HFFc6 (cell line): ENCODE measurements at places on chromosomes 5 and 9. TPM values are rescaled to one million over a fixed set of nuclear protein-coding genes. Genes with fewer than 3 reads are reported as not detected.

The PLEKHG4B gene
- total RNA-seq = 0.56 to 4.2 TPM (median 0.64 TPM) in 3 replicates

The KCNV2 gene
- not detected in 3 replicates for total RNA-seq

The C9orf153 gene
- 0.12 TPM in 1 of 3 replicates, not detected in the others for total RNA-seq

The TMOD1 gene
- total RNA-seq = 0.14 to 0.69 TPM (median 0.21 TPM) in 3 replicates

The ENTPD2 gene
- total RNA-seq = 0.16 to 0.37 TPM in 2 of 3 replicates, not detected in the other

The TBCA gene
- 172 to 193 TPM (median 191 TPM) in 3 replicates for total RNA-seq

The SPACA9 gene
- 6.7 to 7.1 TPM (median 6.8 TPM) in 3 replicates for total RNA-seq

The ISOC1 gene
- 6.7 to 9.4 TPM (median 8.0 TPM) in 3 replicates for total RNA-seq

The CNTNAP3B gene
- not detected in 3 replicates for total RNA-seq

The FBXO10 gene
- 6.0 to 8.1 TPM (median 7.3 TPM) in 3 replicates for total RNA-seq

The TRIM14 gene
- total RNA-seq = 31.6 to 39.0 TPM (median 34.6 TPM) in 3 replicates

DNA sequence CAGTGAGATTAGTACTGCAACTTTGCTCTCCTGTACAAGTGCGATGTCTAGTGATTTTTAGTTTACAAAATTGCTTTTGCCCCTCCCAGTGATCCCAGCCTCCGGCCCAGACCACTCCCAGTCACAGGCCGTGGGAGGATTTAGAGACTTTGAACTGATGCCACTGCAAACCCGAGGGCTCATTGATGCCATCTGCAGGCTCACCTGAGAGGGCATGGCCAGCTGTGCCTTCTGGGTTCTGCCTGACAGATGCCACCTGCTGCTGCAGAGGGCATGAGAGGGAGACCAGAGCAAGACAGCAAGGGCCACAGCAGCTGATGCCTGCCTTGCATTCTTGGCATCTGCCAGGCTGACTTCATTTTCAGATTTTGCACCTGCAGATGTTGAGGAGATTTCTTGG, 593.8 kb downstream of the CDK5RAP2 start:
- no peak for DNase-seq

GRCh38 chr9:136339958-136340310, 12.6 kb downstream of the GPSM1 start:
- no peak for DNase-seq

DNA sequence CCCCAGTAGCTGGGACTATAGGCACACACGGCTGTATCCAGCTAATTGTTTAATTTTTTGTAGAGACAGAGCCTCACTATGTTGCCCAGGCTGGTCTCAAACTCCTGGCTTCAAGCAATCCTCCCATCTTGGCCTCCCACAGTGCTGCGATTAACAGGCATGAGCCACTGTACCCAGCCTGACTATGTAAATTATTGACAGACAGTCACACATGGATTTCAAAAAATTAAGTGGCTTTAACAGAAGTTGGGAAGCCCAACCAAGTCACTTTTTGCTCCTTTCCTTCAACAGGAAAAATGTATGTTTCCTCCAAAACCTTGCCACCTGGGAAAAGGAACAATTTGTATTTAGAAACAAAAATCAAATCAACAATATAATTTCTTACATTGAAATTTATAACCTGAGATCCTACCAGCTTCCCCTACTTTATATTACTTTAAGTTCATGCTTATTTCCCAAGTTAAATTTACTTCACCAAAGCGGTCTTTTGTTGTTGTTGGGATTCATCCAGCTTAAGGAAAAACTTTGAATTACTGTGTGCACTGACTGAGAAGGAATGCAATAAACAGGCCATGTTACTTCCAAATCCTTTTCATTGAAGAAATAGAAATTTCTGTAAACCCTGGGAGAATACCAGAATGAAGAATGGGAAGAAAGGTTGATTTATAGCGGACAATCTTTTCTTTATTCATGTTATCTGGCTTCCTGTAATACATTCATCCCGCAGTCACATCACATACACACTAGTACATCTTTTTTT, 8.6 kb downstream of the PCA3 start:
- no peak for DNase-seq

DNA sequence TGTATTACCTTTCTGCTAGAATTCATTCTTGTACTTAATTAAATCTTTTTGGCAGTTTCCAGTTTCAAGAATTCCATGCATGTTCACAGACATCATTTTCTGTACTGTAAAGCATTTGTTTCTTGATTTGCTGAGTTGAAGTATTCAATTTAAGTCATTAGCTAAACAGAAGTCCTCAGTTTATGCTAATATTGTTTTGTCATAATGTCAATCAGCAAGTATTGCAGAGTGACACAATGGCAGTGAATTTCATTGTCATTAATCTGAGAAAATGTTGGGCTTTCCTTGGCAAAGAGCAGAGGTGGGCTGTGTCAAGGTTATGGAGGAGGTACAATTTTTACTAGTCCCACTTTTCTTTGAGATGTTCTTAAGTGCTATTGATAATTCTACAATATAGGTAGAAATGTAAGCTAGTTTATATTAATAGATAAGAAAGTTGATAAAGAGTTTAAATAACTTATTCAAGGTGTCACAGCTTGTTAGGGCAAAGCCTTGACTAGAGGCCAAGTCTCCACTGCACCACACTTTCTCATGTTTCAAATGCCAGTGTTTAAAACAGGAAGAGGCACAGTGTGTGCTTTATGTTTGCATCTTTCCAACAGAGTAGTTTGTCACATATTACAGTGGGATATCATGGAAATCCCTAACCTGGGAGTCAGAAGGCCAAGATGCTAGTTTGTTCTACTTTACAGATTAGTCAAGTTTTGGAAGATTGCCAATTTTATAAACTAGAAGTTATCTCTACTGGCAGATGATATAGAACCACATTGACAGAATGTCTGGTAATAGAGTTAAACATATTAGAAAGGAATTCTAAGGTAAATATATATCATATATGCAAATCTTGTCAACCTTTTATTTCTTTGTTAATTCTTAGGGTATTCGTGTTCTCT, 56.3 kb downstream of the SLF1 start:
- no peak for DNase-seq

DNA sequence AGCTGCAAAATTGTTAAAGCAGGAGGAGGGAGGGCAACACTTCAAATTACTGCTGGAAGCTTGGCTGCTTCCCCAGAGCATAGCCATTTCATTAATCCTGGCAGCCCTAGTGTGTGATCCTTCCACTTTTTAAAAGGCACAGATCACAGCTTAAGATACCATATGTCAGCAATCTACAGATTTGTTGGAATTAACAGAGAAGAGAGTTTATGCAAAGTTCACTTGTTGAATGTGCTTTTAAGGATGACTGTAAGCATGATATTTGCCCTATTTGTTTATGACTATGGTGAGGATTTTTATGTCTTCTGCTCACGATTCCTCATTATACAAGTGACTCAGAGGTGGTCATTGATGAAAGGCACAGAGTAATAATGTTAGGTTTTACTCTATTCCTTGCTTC, 156.0 kb upstream of the CDKN2B start:
- peak; percentile 37 for DNase-seq

GRCh38 chr5:126094991-126095390, 328.2 kb upstream of the GRAMD2B start:
- no peak for DNase-seq

- DNase-seq = no peak
Observed at GRCh38 chr5:163005949-163006348, 431.4 kb upstream of the CCNG1 start.

GRCh38 chr9:89712283-89712682, 107.5 kb downstream of the GADD45G start:
- DNase-seq = no peak

- no peak for DNase-seq
Observed at GRCh38 chr5:39381376-39381775, 17.1 kb upstream of the C9 start.

DNA sequence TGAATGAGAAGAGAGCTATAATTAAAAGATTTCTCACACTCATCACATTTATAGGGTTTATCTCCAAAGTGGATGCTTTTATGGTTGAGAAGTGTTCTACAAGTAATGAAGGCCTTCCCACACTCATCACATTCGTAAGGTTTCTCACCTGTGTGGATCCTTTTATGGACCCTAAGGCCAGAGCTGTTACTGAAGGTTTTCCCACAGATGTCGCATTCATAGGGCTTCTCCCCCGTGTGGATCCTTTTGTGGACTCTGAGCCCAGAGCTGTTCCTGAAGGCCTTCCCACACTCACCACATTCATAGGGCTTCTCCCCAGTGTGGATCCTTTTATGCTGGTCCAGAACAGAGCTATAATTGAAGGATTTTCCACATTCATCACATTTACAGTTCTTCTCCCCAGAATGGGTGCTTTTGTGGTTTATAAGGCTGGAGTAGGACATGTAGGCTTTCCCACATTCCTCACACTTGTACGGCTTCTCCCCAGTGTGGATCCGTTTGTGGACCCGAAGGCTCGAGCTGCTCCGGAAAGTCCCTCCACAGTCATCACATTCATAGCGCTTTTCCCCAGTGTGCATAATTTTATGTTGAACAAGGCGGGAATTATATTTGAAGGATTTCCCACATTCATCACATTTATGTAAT, 10.5 kb downstream of the ZFP62 start:
- no peak for DNase-seq

- peak; percentile 11 for DNase-seq
Observed at GRCh38 chr5:165209101-165209727, 1703.8 kb downstream of the MAT2B start.

GRCh38 chr5:159928122-159928909, 12.0 kb downstream of the ADRA1B start:
- peak; percentile 67 for DNase-seq

- peak; percentile 59 for DNase-seq
Observed at GRCh38 chr9:5435912-5436311, 1.8 kb downstream of the PLGRKT start.

DNA sequence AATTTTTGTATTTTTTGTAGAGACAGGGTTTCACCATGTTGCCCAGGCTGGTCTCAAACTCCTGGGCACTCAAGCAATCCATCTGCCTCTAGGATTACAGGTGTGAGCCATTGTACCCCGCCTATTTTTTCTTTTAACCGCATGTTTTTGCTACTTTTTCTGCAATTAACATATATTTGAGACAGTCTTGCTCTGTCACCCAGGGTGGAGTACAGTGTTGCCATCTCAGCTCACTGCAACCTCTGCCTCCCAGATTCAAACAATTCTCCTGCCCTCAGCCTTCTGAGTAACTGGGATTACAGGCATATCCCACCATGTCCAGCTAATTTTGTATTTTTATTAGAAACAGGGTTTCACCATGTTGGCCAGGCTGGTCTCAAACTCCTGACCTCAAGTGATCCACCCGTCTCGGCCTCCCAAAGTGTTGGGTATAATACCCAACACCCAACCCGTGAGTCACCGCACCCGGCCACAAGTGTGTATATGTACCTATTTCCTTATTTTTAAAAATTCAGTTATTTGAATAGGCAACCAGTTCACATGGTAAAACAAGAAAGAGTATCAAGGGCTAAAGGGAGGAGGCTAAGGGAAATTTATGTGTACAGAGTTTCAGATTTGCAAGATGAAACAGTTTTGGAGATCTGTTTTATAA, 13.3 kb downstream of the PHAX start:
- no peak for DNase-seq

DNA sequence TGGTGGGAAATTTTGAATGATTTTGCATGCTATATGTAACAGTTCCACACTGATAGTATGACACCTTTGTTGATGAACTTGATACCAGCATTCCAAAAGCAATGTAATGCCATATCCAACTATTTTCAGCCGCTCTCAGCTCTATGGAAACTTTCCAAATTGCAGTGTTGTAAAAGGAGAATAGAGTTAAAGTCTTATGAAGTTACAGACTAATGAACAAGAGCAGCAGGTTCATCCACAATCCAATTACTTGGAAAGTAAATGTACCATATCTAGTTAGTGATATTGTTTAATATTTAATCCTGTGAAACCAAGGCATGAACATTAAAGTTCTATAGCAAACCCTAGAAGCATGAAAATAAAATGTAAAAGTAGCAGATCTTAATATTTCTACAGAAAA, 418.2 kb downstream of the TUSC1 start:
- no peak for DNase-seq

GRCh38 chr9:101925498-101925897, 187.1 kb upstream of the GRIN3A start:
- no peak for DNase-seq

DNA sequence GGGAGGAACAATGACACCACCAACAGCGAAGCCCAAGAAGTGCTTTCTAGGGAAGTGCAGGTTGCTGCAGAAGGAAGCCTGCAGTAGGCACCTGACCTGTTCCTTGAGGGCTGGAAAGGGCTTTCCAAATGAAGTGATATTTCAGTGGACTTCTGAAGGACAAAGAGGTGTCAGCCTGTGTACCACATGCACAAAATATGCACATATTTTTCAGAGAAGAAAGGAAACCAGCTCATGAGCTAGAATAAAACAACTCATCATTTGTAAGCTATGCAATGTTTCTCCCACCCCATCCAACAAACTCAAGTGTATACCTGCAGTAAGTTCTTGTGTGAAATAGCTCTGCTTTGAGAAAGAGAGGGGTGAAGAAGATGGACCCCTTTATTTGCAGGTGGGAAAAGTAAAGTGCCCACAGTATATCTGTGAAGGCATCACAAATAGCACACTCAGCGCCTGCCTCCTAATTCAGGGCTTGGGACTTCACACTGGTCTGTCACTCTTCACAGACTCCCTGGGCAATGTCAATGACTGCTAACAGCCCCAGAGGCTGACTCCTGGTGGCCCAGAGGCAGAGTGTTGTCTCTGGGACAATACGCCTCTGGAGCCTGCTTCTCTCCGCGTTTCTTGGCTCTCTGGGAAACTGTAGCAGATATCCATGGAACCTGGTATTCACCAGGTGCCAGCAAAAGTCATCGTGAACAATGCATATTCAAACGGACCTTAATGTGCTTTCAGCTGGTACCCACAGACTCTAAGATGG, 198.1 kb upstream of the EFNA5 start:
- DNase-seq = no peak

- DNase-seq = no peak
Observed at GRCh38 chr9:100848726-100849125, 179.8 kb upstream of the PLPPR1 start.

- DNase-seq = no peak
Observed at GRCh38 chr5:67115246-67115645, 81.4 kb downstream of the CD180 start.

GRCh38 chr5:146628950-146629349, 113.0 kb upstream of the GPR151 start:
- DNase-seq = no peak

GRCh38 chr5:159163027-159163700, 46.2 kb downstream of the RNF145 start:
- peak; percentile 78 for DNase-seq

DNA sequence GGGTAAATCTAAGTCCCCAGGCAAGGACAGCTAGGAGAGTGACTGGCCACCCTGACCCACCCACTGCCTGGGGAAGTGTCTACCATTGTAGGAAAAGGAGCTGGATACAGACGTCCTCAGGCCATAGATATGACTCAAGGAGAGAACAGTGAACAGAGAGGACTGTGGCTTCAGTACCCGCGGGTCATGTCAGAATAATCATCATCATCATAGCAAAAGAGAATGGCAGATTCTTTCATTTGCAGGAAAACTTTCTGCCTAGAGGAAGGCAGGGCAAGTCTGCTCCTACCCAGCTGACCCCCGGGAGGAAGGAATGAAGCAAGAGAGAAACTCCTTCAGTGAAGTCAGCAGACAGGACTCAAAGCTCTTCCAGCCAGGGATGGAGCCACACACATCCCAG, 52.2 kb upstream of the UBTD2 start:
- DNase-seq = peak; percentile 9

- no peak for DNase-seq
Observed at GRCh38 chr5:123673107-123673506, 161.1 kb downstream of the CSNK1G3 start.
